Breast epithelium (tissue), 4 donors: ENCODE measurements at places on chromosomes 6 and 20. TPM values are rescaled to one million over a fixed set of nuclear protein-coding genes. Genes with fewer than 3 reads are reported as not detected.

The PGC gene
- not detected for total RNA-seq

DNA sequence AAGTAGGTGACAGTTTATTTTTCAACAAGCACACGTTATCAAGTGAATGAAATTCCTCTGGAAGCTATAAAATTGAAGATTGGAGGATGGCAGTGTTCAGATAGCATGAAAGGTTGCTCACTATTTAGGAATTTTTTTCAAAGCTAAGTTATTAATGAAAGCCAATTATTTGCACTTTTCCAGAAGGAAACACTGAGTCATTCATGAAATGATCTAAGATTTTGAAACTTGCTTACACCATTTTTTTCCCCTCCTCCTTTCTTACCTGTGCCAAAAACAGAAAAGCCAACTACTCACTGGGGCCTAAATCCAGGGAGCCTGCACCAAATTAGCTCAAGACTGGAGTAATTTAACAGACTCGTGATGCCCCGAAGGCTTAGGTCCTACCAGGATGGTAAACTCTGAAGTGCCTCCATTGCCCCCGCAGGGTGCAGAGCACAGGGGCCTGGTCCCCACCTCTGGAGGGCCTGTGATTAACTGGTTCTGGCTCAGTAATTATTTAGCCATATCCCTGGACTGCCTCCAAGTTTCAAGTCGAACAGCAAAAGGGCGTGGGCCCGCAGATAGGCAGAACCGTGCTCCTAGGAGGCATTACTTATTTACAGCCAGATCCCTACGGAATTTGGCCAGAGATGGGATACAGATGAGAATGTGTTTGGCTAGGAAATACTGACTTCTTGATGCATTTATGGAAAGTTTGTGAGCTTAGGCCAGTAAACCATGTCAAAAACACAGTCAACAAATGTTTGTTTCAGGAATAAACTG, 28.0 kb upstream of the ZNF217 start:
- no peaks in the 10 kb centered on the region for H3K27me3 ChIP-seq
- no peaks in the 10 kb centered on the region for H3K36me3 ChIP-seq
- peaks cover 15% of the 10 kb centered on the region for H3K4me1 ChIP-seq
- no peak overlapping the region for H3K4me3 ChIP-seq
- DNase-seq = peak; percentile 50

The APOBEC2 gene
- not detected for total RNA-seq

- no peak overlapping the region for H3K4me3 ChIP-seq
- no peak for DNase-seq
- H3K36me3 ChIP-seq = peaks cover 7% of the 10 kb centered on the region
- no peaks in the 10 kb centered on the region for H3K4me1 ChIP-seq
Observed at GRCh38 chr6:124983383-124984083, 21.3 kb downstream of the RNF217 start.

The SNAP25 gene
- 1.6 TPM for total RNA-seq

GRCh38 chr6:165191461-165191860, 117.9 kb downstream of the C6orf118 start:
- no peak for DNase-seq
- H3K36me3 ChIP-seq = no peaks in the 10 kb centered on the region
- H3K4me1 ChIP-seq = no peaks in the 10 kb centered on the region
- H3K27me3 ChIP-seq = no peaks in the 10 kb centered on the region
- H3K4me3 ChIP-seq = no peak overlapping the region

GRCh38 chr6:53309059-53309900, 39.5 kb downstream of the ELOVL5 start:
- H3K4me3 ChIP-seq = no peak overlapping the region
- H3K36me3 ChIP-seq = no peaks in the 10 kb centered on the region
- no peak overlapping the region for H3K27ac ChIP-seq

The LAMA4 gene
- total RNA-seq = 129 TPM

- no peak overlapping the region for H3K27ac ChIP-seq
- no peaks in the 10 kb centered on the region for H3K36me3 ChIP-seq
- DNase-seq = no peak
- no peak overlapping the region for H3K4me3 ChIP-seq
- no peaks in the 10 kb centered on the region for H3K4me1 ChIP-seq
Observed at GRCh38 chr6:48798296-48798695, 664.8 kb downstream of the MMUT start.

GRCh38 chr20:1281279-1282057, 15.4 kb downstream of the SNPH start:
- H3K4me3 ChIP-seq = no peak overlapping the region
- DNase-seq = peak; percentile 2
- no peak overlapping the region for H3K27ac ChIP-seq

The MEI4 gene
- not detected for total RNA-seq

DNA sequence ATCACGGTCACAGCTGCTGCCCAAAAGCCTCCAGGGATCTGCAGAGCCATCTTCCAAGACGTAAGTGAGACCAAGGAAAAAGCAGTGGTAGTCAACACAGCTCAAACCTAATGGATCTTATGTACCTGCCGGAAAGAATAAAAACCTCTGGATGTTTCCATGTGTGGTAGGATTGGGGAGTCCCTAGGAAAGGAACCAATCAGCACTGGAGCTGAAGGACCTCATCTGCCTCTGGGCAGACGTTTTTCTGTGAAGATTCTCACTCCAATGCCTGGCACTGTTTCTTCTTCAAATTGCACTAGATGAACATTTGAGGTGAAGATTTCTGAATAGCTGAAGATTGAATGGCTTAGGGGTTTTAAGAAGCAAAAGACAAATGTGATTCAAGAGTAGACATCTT, at the start of gene HLA-DQB2:
HLA-DQB2 (minus strand) TSS at position 112 of the 400 bp plus-strand sequence; CDS start at position 50, 62 bp downstream.
- H3K27ac ChIP-seq = no peak within 1 kb of the TSS
- no peak within 1 kb of the TSS for H3K4me3 ChIP-seq
- H3K4me1 ChIP-seq = no peaks in the 10 kb centered on the region
- H3K36me3 ChIP-seq = no peaks in the 10 kb centered on the region

The TRIM15 gene
- 0.33 TPM for total RNA-seq

The RPP21 gene
- 67.8 TPM for total RNA-seq

The GNMT gene
- 1.8 TPM for total RNA-seq

The PSORS1C2 gene
- total RNA-seq = not detected
